ENCODE measurements at places on chromosomes 1 and 21. TPM values are rescaled to one million over a fixed set of nuclear protein-coding genes. Genes with fewer than 3 reads are reported as not detected.

DNA sequence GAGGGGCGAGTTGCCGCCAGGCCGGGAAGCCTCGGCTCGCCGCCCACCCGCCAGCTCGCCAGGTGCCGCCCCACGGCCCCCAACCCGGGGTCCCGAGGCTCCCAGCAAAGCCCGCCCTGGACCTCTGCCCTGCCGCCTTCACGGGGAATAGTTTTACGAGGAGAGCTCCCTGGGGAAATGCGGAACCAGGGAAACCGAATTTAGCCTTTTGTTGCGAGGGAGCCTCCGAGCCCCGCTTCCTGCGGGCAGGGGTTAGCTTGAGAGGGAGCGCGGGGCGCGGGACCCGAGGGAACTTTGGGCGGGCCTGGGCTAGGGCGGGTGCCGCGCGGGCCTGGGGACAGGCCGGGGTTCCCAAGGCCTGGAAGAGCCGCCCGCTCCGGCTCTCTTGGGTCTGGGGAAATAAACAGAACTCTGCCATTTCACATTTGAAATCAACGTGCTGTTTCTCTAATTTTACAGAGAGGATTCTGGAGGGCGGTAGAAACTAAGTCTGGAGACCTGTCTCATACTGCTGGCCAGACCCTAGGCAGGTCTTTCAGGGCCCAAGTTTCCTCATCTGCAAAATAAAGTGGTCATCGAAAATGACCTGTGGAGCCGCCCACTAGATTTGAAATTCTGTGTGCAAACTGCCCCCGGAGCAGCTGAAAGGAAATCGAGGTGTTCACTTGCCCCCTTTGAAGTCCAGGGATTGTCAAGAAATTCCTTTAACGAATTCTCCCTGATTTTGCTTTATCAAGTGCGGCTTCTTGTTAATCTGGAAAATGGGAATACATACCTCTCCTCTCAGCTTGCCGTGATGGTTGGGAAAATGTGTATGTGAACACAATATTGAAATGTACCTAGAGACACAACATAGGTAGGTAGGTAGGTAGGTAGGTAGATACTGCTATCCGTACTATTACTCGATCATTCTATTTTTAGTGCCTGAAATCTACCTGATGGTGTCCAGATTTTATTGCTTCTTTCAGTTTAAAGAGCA lies 749 bp upstream of the GLUL start:
- DNase-seq: no peak

GRCh38 chr21:45870421-45870820 lies 111.1 kb upstream of the COL6A1 start:
- DNase-seq: no peak

DNA sequence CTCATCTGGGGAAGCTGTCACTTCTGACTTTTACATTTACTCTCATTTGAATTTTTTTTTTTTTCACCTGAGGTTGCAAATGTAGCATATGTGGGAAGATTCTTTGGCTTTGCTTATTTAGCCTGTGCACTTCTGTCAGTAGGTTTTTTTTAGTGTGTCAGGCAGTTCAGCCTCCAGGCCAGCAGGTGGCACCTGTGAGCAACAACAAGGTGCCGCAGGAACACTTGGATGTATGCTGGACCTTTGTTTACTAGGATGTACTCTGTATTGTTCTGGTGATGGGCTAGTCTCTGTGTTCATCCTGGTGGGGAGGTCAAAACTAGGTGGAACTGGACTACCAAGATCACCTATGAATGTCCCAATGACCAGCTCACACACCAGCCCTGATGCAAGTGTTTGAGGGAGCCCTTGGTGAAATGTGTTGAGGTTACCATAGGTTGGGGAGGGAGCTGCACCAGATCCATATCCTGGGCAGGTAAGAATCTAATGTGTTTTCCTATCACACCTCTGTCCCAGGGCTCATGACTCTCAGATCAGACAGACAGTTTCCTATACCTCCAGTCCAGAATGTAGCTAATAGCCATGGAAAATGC lies 618.2 kb downstream of the BRINP3 start:
- no peak for DNase-seq

DNA sequence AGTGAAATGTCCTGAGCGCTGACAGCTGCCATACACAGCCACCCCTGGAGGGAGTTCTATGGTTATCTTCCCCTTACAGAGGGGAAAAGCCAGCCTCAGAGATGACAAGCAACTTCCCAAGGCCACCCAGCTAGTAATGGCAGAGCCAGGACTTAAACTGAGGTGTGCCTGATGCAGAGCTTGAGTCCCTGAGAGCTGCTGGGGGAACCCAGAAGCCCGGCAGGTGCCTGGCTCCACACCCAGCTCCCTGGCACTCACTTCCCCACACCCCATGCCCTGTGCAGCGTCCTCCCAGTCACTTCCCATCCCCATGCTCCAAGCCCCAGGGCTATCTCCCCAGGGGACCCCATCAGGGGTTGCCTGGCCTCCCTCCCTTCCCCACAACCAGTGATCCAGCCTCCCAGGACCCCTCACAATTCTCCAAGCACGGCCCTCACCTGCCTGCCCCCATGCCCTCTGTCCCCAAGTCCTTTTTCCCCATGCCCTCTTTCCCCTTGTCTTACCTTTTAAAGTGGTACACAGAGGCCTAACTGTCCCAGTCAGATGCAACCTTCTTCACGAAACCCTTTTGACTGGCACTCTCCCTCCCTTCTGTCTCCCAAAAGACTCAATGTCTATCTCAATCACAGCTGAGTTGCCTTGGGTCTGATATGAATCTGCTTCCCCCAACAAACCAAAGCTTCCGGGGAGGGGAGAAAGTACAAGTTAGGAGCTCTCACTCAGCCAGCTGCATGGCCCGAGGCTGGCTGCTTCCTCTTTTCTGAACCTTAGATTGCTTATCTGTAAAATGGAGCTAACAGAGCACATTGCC lies 39.8 kb upstream of the LRP8 start:
- DNase-seq: peak; percentile 27

GRCh38 chr1:44808938-44809917 lies 905 bp downstream of the BTBD19 start:
- peak; percentile 89 for DNase-seq

- DNase-seq: no peak
Observed at GRCh38 chr1:89771991-89772560, 48.8 kb upstream of the LRRC8D start.

DNA sequence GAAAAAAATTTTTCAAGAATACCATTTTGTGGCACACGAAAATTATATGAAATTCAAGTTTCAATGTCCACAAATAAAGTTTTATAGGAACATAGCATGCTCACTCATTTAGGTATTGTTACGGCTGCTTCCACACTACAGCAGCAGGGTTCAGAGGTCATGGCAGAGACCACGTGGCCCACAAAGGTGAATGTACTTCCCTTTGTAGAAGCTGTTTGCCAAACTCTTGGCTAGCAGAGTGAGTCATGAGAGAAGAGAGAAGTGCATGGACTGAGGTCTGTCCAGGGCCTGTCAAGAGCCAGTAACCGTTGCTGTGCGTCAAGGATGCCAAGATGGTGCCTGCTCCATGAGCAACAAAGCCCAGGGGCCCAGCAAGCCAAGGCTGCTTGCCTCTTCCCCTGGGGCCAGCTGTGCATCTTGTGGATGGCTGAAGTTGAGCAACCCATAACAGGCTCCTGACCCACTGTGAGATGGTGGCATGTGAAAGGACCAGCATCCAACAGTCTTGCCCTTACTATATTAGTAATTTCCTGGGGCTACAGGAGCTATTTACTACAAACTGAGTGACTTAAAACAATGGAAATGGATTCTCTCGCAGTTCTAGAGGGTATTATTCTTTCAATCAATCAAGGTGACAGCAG lies 64.8 kb upstream of the ATP5PO start:
- DNase-seq: no peak

DNA sequence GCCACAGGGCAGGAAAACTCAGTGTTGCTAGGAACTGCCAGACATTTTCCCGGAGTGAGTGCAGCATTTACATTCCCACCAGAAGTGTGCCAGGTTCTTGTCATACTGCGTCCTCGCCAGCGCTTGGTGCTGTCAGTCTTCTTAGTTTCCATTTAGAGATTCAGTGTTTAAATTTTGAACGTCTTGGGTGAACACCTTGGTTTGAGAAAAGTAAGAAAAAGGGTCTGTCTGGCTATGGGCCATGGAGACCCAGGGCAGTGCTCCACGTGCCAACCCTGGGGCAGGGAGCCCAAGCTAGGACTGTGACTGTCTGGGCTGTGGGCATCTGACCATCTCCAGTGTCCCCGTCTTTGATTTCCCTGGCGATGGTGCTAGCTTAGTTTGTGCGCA lies 16.0 kb downstream of the IBA57 start:
- no peak for DNase-seq

DNA sequence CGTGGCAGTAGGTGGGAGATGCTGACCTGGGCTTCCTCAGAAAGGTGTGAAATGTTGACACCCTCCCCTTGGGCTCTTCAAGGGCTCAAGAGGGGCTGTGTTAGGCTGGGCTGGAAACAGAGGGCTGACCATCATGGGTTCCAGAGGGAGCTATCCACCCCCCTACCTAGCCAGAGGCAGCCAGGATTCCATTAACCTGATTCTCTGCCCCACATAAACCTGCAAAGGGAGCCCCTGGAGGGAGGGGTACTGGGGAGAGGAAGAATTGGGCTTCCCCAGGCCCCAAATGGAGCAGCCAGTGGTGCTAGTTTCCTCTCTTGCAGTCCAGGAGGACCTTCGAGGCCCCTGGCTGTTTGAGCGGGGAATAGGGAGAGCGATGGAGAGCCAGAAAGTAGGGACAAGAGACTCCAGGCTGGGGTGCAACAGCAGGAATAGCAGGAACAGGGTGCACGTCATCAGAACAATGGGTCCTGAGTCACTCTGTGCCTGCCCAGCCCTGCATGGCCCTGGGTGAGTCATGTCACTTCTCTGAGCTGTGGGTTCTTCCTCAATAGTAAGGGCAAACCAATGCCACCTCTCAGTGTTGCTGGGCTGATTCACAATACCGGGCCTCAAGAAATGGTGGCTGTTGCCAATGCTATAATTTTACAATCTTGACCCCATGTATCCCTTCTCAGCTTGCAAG lies 121.2 kb downstream of the EPHB2 start:
- DNase-seq: no peak

GRCh38 chr21:28230559-28230958 lies 762.1 kb downstream of the LTN1 start:
- no peak for DNase-seq

DNA sequence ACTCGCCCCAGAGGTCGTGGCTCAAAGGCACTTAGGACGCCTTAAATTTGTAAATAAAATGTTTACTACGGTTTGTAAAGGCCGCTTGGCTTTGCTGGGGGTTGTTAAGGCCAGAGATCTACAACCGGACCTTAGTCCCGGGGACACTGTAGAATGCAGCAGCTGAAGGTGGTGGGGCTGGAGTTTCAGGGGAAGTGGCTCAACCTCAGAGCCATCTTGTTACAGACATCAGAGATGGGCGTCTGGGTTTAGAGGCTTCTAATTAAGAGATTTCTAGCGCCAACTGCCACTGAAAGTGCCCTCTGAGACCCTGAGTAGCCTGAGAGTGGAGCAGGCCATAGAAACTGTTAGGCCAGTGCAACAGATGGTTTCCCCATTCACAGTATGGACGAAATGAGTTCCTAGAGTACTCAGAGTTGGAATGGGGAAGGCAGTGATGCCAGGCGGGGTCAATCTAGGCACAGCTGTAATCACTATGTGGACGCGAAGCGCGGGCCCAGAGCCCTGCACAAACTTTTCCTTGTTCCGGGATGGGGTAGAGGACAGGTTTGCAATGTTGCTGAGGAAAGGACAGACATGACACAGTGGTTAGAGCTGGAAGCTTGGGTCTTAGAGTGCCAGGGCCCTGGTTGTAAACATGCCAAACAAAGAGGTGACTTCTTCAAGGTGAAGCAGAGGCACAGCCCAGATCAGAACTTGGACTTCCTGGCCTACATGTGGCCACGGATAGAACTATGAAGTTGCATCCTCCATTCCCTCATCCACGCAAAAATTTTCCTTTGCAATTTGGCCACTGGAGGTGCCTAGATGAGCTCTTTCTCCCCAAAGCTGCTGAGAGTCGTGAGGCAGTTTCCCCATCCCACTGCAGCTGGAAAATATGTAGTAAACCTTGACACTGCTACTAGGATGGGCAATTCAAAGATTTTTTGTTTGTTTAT lies 6.0 kb downstream of the HLX start:
- no peak for DNase-seq

DNA sequence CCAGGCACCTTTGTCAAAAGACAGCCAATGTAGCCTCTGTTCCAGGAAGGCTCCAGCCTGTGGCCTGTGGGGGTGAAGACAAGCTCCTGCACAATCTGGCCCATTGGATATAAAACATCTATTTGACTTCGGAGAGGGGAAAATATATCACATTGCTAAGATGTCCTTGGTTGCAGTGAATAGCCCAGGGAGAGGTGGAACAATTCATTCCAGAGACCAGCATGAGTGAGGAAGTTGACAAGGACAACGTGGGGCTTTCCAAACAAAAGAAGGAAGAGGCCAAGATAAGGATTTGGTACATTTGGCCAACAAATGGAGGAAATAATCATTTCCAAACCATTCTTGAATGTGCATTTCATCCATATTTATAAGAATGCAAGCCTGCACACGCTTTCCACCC lies 187.0 kb downstream of the ETS2 start:
- DNase-seq: no peak

The SLC6A9 gene
- polyA plus RNA-seq: not detected

The FYB2 gene
- polyA plus RNA-seq: not detected

The LCA5L gene
- not detected for polyA plus RNA-seq
